ENCODE measurements at places on chromosomes 2 and 18.

DNA sequence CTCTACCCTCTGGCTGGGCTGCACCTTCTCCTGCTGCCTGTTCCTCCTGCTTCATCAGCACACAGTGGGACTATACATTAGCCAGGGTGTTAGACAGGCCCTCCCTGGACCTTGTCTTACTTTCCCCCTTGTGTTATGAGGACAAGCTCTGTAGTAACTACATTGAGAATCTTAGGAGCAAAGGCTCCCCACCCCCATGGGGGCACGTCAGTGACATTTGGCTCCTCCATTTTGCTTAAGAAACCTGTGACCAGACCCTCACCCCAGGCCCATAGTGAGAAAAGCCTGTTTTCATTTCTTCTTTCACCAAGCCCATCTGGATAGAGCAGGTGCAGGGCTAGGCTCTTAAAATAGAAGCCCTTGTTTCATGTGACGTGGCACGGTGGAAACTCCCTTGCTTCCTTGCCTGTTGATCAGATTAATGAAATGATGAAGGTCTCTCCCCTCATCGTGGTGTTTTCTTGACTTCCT lies 146.7 kb downstream of the RPIA start:
- no peak for DNase-seq

DNA sequence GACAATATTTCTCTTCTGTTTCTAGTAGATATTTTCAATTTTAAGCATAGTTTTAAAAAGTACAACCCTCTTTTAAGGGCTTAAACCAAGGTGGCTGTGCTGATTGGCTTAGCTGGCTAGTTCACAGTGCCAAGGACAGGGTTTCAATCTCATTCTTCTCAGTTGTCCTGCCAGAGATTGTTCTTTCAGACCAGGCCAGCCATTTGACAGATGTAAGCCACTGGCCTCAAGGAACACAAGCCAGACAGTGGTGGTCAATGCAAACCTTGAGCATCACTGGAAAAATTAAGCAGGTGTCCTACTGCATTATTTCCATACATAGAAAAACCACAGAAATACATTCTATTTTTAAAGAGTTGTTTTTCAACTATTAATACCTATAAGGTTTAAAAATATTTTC lies 5.9 kb downstream of the RNF103 start:
- no peak for DNase-seq

DNA sequence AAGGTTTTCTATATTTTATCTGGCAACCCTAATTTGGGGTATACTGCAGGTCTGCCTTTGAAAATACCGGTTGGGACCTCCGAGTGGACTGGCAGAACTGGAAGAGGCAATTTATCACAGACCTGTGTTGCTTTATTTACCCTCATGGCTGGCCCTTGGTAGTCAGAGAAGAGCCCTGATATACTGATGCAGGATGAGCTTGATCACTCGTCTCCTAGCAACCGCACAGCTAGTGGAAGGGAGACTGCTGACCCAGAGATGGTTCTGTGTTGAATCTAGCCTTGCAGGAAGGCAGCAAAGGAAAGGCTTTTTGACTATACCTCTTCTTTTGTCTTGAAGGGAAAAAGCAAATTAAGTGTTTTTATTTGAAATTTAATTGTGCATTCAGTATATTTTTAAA lies 154.7 kb downstream of the EML6 start:
- DNase-seq = no peak

DNA sequence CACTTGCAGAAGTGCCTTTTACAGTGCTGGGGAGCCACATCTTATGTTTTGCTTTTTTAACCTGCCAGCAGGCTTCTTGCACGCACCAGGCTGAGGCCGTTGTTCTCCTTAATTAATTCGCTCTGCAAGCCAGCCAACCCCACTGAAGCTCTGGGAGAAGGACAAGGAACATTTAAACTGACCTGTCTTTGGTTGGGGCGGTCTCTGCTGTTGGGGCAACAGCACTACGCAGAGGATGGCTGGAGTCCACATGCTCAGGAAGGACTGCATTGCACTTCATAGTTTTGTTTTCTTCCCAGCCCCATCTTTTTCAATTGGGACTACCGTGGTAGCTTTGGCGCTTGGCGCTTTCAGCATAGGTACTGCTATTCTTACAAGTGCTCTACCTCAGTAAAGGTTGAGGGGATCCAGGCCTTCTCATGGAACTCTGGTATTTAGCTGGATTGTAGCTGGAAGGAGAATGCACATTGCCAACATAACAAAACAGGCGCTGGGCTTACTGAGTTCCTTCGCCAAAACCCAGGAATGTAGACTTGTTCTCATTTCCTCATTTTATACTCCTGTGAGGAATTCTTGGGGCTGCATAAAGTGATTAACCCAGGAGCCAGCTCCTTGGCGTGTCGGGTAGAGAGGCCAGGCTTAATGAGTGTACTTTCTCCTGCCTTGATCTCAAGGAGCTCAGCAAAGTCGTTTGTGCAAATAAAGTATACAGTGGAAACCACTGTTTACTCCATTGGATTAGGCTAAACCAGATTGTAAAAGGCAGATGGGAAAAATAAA lies 146.2 kb downstream of the PRKCE start:
- no peak for DNase-seq

DNA sequence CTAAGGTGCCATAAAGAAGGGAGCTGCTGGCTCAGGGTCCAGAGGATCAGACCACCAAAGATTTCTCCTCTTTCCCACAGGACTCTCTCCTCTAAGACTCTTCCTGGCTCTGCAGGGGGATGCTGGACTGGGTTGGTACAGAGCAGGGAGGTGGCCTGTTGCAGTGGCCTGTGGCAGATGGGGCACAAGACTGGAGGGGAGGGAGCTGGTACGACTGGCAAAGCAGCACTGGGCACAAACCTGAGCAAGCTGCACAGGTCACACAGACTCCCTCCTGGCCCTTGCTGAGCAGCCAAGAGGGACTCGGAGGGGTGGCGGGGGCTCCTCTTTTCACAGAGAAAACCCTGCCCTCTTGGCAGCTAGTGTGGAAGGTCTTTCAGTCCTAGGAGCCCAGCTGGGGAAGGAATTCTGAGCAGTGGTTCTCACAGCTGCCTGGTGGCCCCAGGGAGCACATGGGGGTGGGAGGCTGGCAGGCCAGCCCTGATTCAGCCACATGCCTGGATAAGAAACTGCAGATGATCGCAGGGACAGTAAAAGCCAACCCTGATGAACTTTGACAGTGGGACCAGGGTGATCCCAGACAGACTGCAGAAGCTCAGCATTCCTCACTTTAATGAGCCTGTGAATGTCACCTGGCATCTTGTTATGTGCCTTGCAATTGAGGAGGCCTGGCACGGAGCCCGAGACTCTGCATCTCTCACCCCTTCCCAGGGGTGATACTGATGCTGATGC lies 32.5 kb upstream of the ACAA2 start:
- no peak for DNase-seq

DNA sequence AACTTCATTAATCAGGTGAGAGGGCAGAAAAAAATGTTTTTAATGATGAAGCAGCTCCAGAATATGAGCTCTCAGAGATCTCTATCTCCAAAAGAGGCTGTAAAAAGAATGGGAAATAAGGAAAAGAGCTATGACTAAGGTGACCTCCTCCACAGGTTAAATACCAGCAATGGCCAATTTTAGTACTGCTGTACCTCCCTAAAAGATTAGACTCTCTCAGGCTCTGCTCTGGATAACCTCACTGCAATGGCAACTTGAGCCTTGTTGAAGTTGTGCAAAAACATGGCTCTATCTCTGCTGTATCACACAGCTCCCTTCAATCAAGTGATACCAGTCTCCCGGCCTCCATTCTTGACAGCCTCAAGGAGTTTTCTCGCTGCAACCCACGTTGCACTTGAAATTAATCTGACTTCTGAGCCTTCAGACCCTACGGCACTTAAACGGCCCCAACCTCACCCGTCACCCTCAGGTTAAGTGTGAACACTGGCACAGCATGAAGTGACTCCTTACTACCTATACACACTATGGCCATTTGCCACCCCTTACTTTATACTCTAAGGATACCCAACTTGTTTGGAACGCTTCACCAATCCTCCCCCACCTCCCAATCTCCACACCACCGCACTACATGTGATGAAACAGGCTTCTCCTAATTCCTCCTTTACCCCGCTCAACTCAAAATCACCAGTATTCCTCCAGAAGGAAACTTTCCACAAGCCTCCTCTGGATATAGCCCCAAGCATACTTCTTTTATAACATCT lies 36.3 kb downstream of the SMAD2 start:
- no peak for DNase-seq

DNA sequence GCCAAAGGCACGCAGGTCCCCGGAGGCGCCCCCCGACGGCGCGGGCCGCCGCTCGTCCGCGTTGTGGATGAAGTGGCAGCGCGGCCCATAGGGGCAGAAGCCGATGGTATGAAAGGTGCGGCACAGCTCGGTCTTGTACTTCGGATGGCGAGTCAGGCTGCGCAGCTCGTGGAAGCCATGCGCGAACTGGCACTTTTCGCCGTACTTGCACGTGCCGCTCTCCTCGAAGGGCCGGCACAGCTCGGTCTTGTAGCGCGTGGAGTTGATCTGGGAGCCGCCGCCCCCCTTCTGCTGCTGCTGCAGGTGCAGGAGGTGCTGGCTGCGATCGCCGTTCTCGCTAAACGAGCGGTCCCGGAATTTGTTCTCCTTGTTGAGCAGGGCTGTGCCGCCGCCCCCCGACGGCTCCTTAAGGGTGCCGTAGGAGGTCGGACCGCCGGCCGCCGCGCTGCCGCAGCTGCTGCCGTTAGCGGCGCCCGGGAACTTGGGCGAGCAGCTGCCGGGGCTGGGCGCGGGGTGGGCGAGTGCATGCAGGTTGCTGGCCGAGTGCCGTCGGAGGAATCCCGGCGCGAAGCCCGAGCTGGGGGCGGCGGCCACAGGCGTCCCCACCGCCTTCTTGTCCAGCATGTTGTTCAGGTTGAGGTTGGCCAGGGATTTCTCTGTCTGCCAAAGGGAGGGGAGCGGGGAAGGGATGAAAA lies 1.2 kb downstream of the ZFP36L2 start:
- peak; percentile 34 for DNase-seq

GRCh38 chr18:35089382-35089781 lies 48.2 kb downstream of the MAPRE2 start:
- no peak for DNase-seq

DNA sequence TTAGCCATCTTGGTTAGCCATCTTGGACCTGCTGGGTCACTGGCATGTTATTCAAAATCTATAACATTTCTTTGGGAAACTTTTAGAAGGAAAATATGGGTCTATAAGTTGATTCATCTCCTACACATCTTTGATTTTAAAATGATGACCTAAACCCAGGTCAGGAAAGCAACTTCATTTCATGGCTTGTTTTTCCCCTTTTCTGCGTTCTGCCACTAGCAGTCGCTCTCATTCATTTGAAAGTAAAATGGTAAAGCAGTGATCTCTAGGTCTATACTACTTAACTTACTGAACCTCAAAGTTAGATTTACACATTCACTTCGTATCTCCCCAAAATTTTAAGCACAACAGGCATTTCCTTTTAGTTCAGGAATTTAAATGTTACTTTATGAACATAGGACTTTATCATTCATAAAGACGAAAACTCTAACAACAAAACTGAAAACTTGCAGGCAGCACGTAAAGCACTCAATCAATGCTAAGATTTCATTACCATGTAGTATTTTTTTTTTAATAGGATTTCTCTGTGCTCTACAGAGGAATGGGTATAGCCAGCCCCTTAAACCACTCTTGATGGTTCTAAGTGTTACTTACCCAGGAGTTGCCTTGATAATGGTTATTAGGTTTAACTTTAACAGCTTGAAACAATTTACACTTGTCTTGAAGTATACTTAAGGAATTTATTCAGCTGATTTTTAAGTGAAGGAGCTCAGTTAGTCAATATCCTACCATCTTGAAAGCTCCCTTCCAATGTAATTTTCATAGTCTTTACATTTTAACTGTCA lies 62.5 kb downstream of the GORASP2 start:
- no peak for DNase-seq

- no peak for DNase-seq
Measured at GRCh38 chr2:234593636-234594035, 96.8 kb upstream of the ARL4C start.

DNA sequence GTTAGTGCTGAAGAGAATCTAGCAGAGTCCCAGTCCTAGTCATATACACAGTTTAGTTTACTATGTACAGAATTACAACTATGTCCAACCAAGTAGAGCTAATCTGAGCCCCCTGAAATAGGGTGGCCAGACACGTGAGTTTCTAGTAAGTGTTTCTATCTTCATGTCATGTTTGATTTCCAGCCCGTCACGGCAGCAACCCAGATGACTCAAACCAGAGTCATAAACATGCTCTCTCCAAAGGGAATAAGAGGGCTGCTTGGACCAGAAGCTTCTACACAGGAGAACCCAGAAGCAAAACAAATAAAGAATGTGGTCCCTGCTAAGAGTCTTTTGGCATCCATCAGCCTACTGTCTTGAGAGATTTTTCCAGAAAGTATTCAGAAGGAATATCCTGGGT lies 64.9 kb upstream of the WIPF1 start:
- no peak for DNase-seq

DNA sequence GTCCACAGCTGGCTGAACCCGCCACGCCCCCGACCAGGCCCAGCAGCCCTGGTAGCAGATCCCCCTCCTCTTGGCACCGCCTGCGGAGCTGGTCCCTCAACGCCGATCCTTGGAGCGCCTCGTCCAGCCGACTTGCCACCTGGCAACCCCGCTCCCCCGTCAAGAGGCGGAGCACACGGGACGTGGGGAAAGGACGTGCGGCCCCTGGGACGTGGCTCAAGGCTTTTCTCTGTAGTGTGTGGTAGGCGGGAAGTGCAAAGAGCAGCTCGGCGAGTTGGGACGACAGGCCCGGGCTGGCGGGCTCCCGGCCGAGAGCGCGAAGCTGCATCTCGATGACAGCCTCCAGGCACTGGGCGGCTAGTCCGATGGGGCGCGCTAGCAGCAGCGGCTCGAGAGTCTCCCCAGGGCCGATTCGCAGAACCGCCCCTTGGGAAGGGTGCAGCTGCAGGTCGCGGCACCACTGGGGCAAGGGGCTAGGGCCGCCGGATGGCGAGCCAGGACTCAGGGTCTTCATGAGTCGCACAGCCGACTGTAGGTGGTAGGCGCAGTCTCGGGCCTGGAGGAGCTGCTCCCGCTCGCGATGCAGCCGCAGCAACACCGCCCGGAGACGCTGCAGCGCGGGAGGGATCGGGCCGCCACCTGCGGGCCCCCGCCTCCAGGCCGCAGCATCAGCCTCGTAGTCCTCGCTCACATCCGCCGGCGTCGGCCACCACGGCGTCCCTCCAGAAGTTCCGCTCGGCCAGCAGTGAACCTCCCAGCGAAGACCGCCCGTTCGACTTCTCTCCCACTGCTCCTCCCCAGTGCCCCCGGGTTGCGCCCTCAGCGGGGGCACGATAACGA lies 617 bp downstream of the CCDC142 start:
- no peak for DNase-seq

DNA sequence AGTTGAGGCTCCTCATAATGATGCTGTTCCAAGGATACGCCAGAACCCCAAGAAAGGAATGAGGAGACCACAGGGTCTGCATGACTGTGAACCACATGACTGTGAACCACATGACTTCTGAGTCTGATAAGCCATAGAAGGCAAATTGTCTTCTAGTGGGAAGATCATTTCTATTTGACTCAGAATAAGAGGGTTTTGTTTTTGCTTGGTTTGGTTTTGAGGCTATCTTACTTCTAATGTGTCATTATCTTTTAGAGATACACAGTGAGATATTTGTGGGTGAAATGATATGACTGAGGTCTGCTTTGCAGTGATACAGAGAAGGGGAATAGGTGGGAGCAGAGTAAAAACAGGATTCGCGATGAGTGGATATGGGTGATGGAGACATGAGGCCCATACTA lies 28.9 kb upstream of the BCL2L11 start:
- DNase-seq = no peak

GRCh38 chr2:26711457-26712161 lies 19.1 kb downstream of the KCNK3 start:
- DNase-seq = no peak

- no peak for DNase-seq
Measured at GRCh38 chr2:136057023-136057801, 60.7 kb downstream of the CXCR4 start.

GRCh38 chr18:76518123-76518859 lies 23.2 kb upstream of the ZNF516 start:
- DNase-seq = no peak
